ENCODE measurements at places on chromosomes 5 and 9.

- H3K27ac ChIP-seq, result no peak overlapping the region
- DNase-seq, result no peak
- H3K27me3 ChIP-seq, result no peaks in the 10 kb centered on the region
- H3K4me3 ChIP-seq, result no peak overlapping the region
- peaks cover 28% of the 10 kb centered on the region for H3K4me1 ChIP-seq
- no peaks in the 10 kb centered on the region for H3K36me3 ChIP-seq
Measured at GRCh38 chr5:15807871-15808270, 307.9 kb downstream of the FBXL7 start.

DNA sequence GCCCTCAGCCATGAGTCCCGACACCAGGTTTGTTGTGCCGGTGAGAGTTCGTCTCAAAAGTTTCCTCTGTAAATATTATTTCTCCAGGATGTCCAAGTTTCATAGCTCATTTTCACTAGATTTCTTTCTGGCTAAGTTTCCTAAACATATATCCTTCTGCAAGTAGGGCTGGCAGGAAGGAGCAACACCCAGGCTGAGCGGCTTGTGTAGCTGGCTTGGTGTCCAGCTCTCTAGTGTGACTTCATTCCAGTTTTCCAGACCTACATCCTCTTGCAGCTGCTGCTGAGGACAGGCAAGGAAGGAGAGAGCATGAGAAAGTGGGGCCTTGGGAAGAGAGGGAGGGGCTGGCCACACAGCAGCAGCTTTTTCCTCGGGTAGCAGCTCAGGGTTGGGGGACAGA, 80.3 kb downstream of the FGF1 start:
- no peak for DNase-seq
- no peaks in the 10 kb centered on the region for H3K36me3 ChIP-seq
- H3K4me1 ChIP-seq, result peaks cover 8% of the 10 kb centered on the region
- H3K27me3 ChIP-seq, result no peaks in the 10 kb centered on the region

DNA sequence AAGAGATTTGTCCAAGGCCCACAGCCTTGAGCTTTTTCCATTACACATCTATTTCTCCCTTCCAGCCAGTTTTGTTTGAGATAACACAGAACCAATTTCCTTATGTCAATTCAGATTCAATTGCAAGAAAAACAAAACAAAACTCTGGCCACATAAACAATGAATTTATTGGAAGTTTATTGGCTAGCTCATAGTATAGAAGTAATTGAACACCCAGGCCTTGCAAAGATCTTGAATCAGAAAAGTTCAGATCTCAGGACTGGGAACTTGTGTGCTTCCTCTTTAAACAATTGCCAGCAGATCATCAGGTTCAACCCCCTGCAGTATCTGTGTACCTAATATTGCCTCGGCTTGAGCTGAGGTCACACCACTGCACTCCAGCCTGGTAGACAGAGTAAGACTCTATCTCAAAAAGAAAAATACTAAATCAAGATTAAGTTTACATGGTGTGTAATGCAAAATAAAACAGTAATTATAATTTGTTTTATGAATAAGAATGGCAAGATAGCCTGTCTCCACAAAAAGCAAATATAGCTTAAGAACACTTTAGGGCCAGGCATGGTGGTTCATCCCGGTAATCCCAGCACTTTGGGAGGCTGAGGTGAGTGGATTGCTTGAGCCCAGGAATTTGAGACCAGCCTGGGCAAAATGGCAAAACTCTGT, 4.1 kb upstream of the ZCCHC10 start:
- no peaks in the 10 kb centered on the region for H3K36me3 ChIP-seq
- H3K27me3 ChIP-seq, result no peaks in the 10 kb centered on the region
- no peak for DNase-seq
- no peak overlapping the region for H3K4me3 ChIP-seq
- H3K4me1 ChIP-seq, result peaks cover 5% of the 10 kb centered on the region

DNA sequence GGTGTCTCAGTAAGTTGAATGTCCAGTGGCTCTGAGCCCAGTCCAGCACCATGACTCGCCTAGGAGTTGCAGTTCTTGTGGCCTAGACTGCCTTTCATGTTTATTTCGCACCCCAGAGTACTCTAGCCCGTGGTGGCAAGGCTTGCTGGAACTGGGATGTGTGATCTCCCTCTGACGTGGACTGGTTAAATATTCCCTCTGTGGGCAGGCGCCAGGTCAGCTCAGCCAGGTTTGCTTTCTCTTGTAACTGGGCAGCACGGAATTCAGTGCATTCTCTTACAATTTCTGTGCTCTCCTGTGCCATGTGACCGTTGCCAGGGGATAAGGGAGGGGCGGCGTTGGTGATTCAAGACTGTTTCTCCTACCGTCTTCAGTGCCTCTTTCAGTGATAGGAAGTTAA, 270.8 kb downstream of the KDM4C start:
- H3K27me3 ChIP-seq, result no peaks in the 10 kb centered on the region
- no peak overlapping the region for H3K27ac ChIP-seq
- H3K36me3 ChIP-seq, result no peaks in the 10 kb centered on the region
- no peak for DNase-seq

DNA sequence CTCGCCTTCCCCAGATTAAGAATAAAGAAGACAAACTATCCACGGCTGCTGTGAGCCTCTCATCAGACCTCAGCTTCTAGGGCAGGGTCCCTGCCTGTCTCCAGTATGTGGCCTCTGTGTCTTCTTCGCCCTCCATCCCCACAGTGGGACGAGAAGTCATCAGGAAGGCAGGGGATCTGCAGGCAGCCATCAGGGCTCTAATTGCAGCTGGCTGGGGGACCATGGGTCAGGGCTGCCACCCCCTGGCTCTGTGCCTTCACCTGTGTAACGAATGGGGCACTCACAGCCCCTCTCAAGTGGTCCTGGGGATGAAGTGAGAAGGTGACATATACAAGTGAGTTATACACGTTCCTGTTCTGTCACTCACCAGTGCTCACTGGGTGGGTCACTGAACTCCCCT, 139.8 kb downstream of the KCNIP1 start:
- H3K4me3 ChIP-seq, result no peak overlapping the region
- H3K4me1 ChIP-seq, result no peaks in the 10 kb centered on the region
- H3K27me3 ChIP-seq, result peaks cover 31% of the 10 kb centered on the region
- DNase-seq, result no peak

DNA sequence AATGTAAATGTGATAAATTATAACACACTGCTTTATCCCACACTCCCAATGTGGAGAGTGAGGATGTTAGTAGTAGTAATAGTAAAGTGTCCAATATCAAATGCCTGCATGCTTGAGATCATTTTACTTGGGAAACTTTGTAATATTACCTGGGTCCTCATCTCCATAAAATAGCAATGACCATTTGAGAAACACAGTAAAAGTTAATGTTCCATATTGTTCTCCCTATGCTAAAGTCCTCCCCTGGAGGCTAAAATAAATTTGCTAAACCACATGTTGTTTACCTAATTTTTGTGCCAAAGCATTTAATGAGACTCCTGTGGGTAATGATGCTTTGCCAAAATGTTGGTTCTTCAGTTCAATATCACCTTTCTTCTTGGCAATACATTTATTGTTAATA, 291.2 kb downstream of the CDH10 start:
- H3K4me1 ChIP-seq, result no peaks in the 10 kb centered on the region
- H3K4me3 ChIP-seq, result no peak overlapping the region
- H3K36me3 ChIP-seq, result no peaks in the 10 kb centered on the region
- DNase-seq, result no peak
- H3K27me3 ChIP-seq, result no peaks in the 10 kb centered on the region
